ENCODE measurements at places on chromosomes 12 and 14.

- no peak for DNase-seq
These were observed 350.7 kb downstream of the PRKD1 start for GRCh38 chr14:29576927-29577326.

DNA sequence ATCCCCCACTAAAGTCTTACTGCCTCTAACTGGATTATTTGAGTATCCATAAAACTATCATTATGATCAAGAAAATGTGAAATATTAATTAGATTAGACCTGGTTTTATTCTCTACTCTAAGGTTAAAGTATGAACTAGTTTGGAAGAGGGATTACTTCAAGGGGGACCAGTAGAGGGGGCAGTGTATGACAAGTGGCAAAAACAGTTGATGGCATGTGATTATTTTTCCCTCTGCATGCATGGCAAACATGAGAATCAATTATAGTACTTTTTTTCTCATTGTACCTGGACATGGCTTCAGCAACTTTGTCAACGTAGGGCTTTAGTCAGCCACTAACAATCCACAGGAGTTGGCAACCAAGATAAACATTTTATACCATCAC is 145.0 kb upstream of the SLC38A2 start:
- DNase-seq = no peak

- DNase-seq = no peak
These were observed 378.9 kb downstream of the FUT8 start for GRCh38 chr14:65791191-65791981.

DNA sequence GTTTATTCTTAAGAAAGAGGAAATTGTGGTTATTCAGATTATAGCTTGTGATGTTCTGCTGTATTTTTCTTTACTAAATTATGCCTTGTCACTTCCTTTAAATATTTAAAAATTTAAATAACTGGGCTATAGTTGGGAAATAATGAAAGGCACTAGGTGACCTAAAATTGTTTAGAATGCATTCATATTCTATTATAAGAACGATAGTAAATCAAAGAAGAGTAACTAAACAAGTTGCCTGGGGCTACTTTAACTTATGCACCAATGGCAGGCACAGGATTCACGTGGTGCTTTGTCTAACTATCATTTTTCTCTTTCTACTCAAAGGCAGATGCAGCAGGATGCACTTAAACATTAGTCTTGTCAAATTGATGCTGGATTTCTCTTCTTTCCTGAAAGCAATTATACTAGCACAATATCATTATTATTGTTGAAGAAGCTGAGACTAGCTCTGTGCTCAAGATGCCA is 190.7 kb upstream of the PPFIA2 start:
- DNase-seq = no peak

DNA sequence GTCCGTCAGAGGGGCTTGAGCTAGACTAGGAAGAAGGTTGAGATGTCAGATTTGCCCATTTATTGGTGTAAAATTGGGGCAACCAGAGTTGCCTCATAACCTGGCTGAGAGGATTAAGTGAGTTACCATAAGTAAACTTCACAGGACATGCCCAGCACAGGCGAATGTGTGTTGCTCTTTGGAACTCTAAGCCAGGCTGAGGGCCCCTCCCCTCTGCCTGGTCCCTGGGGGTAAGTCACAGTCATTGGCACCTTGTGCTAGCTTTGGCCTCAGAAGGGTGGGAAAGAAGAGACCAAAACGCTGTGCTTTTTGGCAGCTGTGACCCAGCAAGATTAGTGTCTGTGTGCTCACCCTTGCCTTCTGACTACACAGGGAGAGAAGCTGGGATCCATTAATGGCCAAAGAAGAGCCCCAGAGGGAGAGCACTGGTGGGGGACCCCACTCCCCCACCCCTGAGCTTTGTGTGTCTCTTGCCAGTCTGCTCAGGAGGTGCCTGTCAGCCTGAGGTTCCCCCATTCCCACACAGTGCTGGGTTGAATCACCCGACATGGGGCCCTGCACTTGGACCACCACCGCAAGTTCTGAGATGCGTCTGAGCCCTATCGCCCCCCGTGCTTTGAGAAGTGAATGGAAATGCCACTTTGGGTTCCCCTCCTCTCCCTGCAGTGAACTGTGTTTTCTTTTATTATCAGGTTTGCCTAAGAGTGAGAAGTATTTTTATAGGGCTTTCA is 74.1 kb downstream of the CACNA1C start:
- DNase-seq = no peak

- no peak for DNase-seq
These were observed 35.5 kb downstream of the TCTN1 start for GRCh38 chr12:110649341-110649847.

Measured in GF-D8 (cell line).